ENCODE measurements at places on chromosomes 11 and 22.

- DNase-seq = no peak
These were observed 25.6 kb downstream of the HEPHL1 start for GRCh38 chr11:94046796-94047195.

DNA sequence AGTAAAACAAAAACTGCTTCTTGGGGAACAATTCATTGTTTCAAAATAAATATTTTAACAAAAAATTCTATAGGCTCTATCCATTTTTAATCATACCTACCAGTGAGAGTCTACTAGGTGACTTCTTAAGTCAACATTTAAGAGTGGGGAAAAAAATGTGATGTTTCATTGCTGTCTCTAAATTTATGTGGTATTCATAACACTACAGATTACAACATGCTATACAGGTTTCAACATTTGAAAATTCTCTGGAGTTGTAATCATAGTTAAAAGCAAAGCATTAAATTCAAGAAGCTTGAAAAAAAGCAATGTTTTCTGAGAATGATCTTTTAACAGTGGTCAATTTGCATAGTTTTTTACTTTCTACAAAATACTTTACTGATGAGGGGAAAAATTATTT, 18.3 kb downstream of the SBF2 start:
- DNase-seq = no peak

DNA sequence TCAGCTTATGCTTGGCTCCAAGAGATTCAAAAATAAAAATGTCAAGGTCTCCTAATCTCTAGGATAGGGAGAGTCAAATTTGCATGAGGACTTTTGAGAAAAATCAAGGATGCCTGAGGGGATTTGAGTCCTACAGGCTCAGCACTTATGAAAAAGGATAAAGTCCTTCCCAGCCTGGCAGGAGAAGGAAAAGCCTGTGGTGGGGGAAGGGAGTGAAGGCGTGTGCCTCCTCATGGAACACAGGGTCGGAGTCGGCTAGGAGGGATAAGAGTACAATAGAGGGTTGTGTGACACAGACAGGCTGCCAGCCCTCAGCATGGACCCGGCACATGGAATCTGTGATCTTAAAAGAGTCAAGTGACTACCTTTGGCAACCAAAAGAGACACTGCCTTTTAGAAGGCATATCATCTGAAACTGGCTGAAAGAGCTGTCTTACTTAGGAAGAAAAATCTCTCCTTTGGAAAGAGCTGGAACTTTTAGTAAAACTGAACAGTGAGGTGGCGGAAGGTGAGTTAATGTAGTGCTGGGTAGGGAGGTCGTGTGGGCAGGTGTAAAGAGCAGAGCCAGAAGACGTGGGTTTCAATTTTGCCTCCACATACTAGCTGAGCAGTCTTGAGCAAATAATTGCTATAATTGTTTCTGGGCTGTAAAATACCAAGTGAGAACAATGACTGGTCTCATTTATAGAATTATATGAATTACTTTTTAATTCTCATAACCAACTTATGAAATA, 58.8 kb upstream of the RDX start:
- DNase-seq = no peak

DNA sequence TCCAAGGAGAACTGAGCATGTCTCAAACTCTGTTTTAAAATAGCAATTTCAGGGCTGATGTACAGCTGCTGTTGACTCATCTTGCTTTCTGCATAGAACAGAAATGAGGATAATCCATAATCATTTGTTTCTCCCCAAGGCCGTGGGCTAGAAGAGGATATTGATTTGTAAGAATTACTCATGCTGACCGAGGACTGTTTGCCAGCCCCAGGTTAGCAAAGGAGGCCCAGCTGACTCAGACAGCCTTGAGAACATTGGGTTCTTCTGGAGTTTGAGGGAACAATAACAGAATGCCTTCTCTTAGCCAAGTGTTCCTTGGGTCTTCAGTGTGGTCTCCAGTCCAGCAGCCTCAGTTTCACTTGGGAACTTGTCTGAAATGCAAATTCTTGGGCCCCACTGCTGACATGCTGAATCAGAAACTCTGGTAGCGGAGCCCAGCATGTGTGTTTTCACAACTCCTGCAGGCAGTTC, 92.0 kb downstream of the ZC3H12C start:
- DNase-seq = no peak

Measured in right hindlimb (tissue), 1 donor.